Heart right ventricle (tissue), 16 donors: ENCODE measurements at places on chromosomes 16 and 17. TPM values are rescaled to one million over a fixed set of nuclear protein-coding genes. Genes with fewer than 3 reads are reported as not detected.

GRCh38 chr16:19172098-19172780 lies 4.2 kb downstream of the SYT17 start:
- H3K4me3 ChIP-seq, result no peak overlapping the region
- H3K4me1 ChIP-seq, result peaks cover 16% of the 10 kb centered on the region
- H3K27me3 ChIP-seq, result peaks cover 16% of the 10 kb centered on the region
- DNase-seq, result no peak
- no peaks in the 10 kb centered on the region for H3K36me3 ChIP-seq

CLEC18A gene
- not detected for total RNA-seq

ZNF597 gene
- 2.4 TPM for total RNA-seq

SLC13A2 gene
- total RNA-seq, result not detected

KRT40 gene
- total RNA-seq, result not detected
